ENCODE measurements at places on chromosomes 16 and 17. TPM values are rescaled to one million over a fixed set of nuclear protein-coding genes. Genes with fewer than 3 reads are reported as not detected.

DNA sequence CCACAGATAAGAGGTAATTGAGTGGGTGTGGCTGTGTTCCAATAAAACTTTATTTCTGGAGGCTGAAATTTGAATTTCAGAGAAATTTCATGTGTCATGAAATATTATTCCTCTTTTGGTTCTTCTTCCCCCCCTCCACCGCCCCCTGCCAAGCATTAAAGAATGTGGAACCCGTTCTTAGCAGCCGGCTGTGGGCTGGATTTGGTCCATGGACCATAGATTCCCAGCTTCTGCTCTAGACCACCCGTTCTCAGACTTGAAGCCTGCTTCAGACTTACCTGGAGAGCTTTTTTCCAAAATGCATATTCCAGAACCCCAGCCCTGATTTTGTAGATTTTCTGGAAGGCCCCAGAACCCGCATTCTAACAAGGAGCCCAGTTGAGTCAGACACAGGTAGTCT lies 15.1 kb upstream of the LASP1NB start:
- peaks cover 21% of the 10 kb centered on the region for H3K4me1 ChIP-seq
- H3K36me3 ChIP-seq, result peaks cover 55% of the 10 kb centered on the region
- DNase-seq, result no peak
- no peaks in the 10 kb centered on the region for H3K27me3 ChIP-seq

DNA sequence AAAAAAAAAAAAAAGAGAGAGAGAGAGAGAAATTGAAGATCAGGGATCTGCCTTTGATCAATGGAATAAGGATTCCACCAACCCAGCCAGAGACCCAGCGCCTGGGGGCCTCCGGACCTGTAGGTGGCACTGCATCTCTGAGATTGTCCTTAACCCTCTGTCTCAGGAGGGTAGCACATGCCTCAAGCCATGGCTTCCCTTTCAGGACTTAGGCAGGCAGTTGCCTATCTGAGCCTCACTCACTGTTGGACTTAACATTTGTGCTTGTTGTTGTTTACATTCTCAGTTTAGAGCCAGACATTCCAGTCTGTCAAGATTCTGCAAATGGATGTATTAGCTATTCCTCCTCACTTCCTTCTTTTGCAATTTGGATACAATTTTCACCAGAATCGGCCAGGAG lies 5.1 kb upstream of the SCNN1B start:
- H3K36me3 ChIP-seq, result no peaks in the 10 kb centered on the region
- H3K27me3 ChIP-seq, result peaks cover 15% of the 10 kb centered on the region
- no peak overlapping the region for H3K4me3 ChIP-seq

GRCh38 chr16:49639739-49640431 lies 216.0 kb downstream of the ZNF423 start:
- peaks cover 33% of the 10 kb centered on the region for H3K36me3 ChIP-seq
- H3K27me3 ChIP-seq, result no peaks in the 10 kb centered on the region
- peak overlapping the region; percentile 53 for H3K27ac ChIP-seq
- H3K4me1 ChIP-seq, result peaks cover 40% of the 10 kb centered on the region

GRCh38 chr16:31897283-31897682 lies 23.7 kb downstream of the ZNF267 start:
- no peak for DNase-seq
- H3K4me1 ChIP-seq, result no peaks in the 10 kb centered on the region
- H3K27ac ChIP-seq, result no peak overlapping the region
- H3K4me3 ChIP-seq, result no peak overlapping the region
- H3K36me3 ChIP-seq, result peaks cover 14% of the 10 kb centered on the region

DNA sequence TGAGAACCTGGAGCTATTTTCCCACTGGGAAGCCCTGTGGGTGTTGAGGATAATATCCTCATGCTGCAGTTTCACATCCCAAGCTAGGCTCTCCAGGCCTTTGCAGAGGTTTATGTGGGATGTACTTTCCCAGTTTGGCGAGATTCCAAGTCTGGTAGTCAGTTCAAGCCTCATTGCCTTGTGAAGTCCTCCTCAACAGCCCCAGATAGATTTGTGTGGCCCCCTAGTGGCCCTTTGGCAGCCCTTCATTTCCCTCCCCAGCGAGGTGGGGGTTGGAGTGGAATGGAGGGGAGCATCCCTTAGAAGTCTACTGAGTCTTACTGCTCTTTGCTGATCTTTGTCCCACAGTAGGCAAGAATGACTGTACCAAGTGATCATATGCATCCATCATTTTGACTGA lies 137.9 kb downstream of the CDH11 start:
- peaks cover 2% of the 10 kb centered on the region for H3K4me1 ChIP-seq
- H3K27me3 ChIP-seq, result no peaks in the 10 kb centered on the region
- H3K36me3 ChIP-seq, result peaks cover 34% of the 10 kb centered on the region
- H3K4me3 ChIP-seq, result no peak overlapping the region

GRCh38 chr17:921161-921560 lies 58.4 kb downstream of the NXN start:
- H3K4me1 ChIP-seq, result peaks cover 16% of the 10 kb centered on the region
- no peak overlapping the region for H3K4me3 ChIP-seq
- peaks cover 9% of the 10 kb centered on the region for H3K36me3 ChIP-seq
- no peak for DNase-seq

DNA sequence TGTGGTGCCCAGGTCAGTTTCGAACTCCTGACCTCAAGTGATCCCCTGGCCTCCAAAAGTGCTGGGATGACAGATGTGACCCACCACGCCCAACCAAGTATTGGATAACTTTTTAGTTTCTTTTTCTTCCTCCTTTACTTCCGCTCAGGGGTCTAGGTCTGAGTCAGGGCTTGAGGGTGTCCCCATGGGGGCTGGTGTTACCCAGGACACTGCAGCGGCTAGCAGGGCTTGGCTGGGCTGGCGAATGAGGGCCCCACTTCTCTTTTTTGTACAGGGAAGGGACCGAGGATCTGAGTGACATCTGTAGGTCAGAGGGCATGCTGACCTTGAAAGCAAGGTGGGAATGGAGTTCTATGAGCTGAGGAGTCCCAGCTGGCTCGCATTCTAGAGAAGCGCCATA lies 24.9 kb downstream of the RAB11FIP3 start:
- DNase-seq, result no peak
- no peak overlapping the region for H3K4me3 ChIP-seq
- H3K27ac ChIP-seq, result no peak overlapping the region
- H3K36me3 ChIP-seq, result no peaks in the 10 kb centered on the region
- peaks cover 3% of the 10 kb centered on the region for H3K4me1 ChIP-seq
- H3K27me3 ChIP-seq, result no peaks in the 10 kb centered on the region

DNA sequence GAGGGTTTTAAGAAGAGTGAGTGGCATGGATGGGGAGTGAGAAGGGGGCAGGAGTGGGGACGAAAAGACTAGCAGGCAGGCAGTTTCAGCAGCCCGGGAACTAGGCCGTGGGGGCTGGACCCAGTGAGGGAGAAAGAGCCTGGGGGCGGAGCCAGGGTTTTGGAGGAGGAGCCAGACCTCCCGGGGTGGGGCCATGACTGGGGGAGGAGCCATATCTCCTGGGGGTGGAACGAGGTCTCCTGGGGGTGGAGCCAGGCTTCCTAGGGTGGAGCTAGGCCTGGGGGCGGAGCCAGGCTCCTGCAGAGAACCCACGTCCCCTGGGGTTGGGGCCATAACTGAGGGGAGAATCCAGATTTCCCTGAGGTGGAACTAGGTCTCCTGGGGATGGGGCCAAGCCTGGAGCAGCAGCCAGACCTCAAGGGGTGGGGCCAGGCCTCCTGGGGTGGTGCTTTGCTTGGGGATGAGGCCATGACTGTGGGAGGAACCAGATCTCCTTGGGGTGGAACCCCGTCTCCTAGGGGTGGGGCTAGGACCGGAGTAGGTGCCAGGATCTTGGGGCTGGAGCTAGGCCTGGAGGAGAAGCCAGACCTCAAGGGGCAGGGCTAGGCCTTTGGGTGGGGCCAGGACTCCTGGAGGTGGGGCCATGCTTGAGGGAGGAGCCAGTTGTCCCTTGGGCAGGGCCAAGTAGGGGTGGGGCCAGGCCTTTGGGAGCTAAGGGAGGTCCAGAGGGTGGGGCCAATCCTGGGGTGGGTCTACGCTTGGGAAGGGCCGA lies 41.7 kb upstream of the JPH3 start:
- no peak for DNase-seq
- H3K4me3 ChIP-seq, result no peak overlapping the region
- peaks cover 5% of the 10 kb centered on the region for H3K27me3 ChIP-seq
- H3K27ac ChIP-seq, result no peak overlapping the region
- H3K4me1 ChIP-seq, result peaks cover 17% of the 10 kb centered on the region
- H3K36me3 ChIP-seq, result no peaks in the 10 kb centered on the region

GRCh38 chr16:15874745-15875314 lies 13.6 kb downstream of the CEP20 start:
- no peaks in the 10 kb centered on the region for H3K4me1 ChIP-seq
- DNase-seq, result peak; percentile 92
- no peaks in the 10 kb centered on the region for H3K27me3 ChIP-seq
- peaks cover 20% of the 10 kb centered on the region for H3K36me3 ChIP-seq

DNA sequence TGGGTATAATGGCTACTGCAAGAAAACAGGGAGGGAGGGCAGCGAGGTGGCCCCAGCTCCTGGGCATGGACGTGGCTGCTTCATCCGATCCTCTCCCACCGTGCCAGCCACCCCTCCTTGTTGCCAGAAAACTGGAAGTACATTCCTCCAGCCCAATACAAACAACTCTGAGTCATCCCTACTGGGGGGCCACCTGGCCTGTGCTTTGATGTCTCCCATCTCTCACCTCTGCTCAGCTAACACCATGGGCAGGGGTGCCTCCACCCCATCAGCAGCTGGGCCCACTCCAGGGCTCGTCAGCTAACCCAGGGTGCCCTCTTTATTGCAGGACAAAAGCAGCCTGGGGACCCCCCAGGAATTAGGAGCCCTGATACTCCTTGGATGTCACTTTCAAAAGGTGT lies 2.0 kb downstream of the RHBDF2 start:
- peaks cover 36% of the 10 kb centered on the region for H3K4me1 ChIP-seq
- H3K27ac ChIP-seq, result no peak overlapping the region
- peaks cover 10% of the 10 kb centered on the region for H3K27me3 ChIP-seq
- no peaks in the 10 kb centered on the region for H3K36me3 ChIP-seq
- DNase-seq, result no peak

- peaks cover 7% of the 10 kb centered on the region for H3K36me3 ChIP-seq
- peaks cover 14% of the 10 kb centered on the region for H3K4me1 ChIP-seq
- no peaks in the 10 kb centered on the region for H3K27me3 ChIP-seq
- peak; percentile 74 for DNase-seq
- H3K27ac ChIP-seq, result peak overlapping the region; percentile 77
These were observed 31.5 kb downstream of the RAB11FIP3 start for GRCh38 chr16:456891-457483.

Gene PIK3R5
- total RNA-seq, result 1.1 TPM

Gene KRT25
- 0.35 TPM for total RNA-seq

Gene ADAP2
- total RNA-seq, result 7.9 TPM

Gene CDRT15
- total RNA-seq, result not detected

Gene TBC1D3K
- total RNA-seq, result not detected

Gene NLRC3
- total RNA-seq, result 0.58 TPM

Gene PCYT2
- total RNA-seq, result 9.0 TPM

Gene KCNH6
- not detected for total RNA-seq
